ENCODE measurements at places on chromosomes 1 and 21. TPM values are rescaled to one million over a fixed set of nuclear protein-coding genes. Genes with fewer than 3 reads are reported as not detected.

ADCY10 gene
- total RNA-seq: 1.3 TPM

WNT9A gene
- 0.32 TPM for total RNA-seq

KCNA10 gene
- total RNA-seq: not detected

KIF17 gene
- 1.5 TPM for total RNA-seq

DNA sequence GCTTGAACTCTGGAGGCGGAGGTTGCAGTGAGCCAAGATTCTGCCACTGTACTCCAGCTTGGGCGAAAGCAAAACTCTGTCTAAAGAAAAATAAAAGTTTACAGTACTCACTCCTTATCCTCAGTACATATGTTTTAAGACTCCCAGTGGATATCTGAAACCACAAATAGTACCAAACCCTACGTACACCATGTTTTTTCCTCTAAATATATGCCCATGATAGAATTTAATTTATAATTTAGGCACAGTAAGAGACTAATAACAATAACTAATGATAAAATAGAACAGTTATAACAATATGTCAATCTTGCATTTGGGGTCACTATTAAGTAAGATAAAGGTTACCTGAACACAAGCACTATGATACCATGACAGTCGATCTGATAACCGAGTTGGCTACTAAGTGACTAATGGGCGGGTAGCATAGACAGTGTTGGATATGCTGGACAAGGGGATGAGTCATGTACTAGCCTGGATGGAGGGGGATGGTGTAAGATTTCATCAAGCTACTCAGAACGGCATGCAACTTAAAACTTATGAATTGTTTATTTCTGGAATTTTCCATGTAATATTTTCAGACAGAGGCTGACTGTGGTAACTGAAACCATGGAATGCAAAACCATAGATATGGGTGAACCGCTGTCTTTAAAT lies 43.7 kb downstream of the ST7L start:
- no peak for DNase-seq
- H3K27ac ChIP-seq: no peak overlapping the region
- H3K4me3 ChIP-seq: no peak overlapping the region
- no peaks in the 10 kb centered on the region for H3K36me3 ChIP-seq
- no peaks in the 10 kb centered on the region for H3K27me3 ChIP-seq

DNA sequence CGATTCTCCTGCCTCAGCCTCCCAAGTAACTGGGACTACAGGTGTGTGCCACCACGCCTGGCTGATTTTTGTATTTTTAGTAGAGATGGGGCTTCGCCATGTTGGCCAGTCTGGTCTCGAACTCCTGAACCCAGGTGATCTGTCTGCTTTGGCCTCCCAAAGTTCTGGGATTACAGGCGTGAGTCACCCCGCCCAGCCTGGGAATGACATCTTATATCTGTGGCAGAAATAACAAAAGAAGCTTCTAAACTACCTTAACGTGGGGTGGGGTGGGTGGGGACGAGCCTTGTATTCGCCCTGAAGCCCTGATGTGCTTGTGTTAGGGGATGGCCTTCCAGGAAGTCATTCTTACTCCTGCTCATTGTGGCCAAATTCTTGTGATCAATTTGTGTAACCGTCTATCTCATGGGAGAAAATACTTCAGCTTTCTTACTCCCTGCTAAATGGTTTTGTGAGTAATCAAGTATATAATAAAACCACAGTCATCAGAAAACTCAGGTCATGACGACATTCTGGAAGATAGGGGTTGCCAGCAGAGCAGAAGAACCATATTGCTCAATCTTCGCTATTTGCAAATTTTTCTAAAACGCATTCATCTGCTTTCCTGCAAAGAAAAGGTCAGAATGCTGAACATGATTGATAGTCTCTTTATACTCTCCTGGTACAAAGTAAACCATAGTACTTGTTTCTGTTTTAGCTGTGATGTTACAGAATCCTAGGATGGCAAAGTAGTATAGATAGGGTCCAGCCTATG lies 63.2 kb downstream of the DIRAS3 start:
- no peaks in the 10 kb centered on the region for H3K27me3 ChIP-seq
- no peaks in the 10 kb centered on the region for H3K4me1 ChIP-seq
- no peak overlapping the region for H3K4me3 ChIP-seq
- no peak overlapping the region for H3K27ac ChIP-seq

GRCh38 chr1:161226320-161226711 lies 456 bp downstream of the TOMM40L start:
- DNase-seq: no peak
- H3K27me3 ChIP-seq: no peaks in the 10 kb centered on the region
- H3K36me3 ChIP-seq: peaks cover 6% of the 10 kb centered on the region
- peak overlapping the region; percentile 69 for H3K4me3 ChIP-seq
- peaks cover 44% of the 10 kb centered on the region for H3K4me1 ChIP-seq

GRCh38 chr1:5994713-5995621 lies 2.7 kb upstream of the NPHP4 start:
- H3K4me3 ChIP-seq: no peak overlapping the region
- no peaks in the 10 kb centered on the region for H3K36me3 ChIP-seq
- peaks cover 5% of the 10 kb centered on the region for H3K4me1 ChIP-seq
- no peaks in the 10 kb centered on the region for H3K27me3 ChIP-seq
- DNase-seq: no peak
- H3K27ac ChIP-seq: no peak overlapping the region

DNA sequence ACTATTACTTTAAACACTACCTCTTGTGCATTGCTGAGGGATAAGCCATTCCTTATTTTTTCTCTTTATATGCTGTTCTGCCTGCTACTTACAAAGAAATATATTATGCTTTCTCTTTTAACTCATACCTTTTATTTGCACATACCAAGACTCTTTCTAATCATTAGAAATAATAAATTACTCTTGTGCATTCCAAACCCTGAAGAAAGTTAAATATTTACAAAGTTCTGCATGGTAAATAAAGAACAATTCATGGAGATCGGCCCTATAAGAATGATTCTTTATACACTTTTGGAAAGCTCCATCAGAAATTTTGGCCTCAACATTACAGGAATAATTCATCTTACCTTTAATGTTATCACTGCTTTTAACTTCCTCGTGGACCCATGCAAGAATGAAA lies 86.7 kb upstream of the PALMD start:
- no peak overlapping the region for H3K27ac ChIP-seq
- 0 out of 2 replicates have a peak, but pooled peaks cover 4% of the 10 kb centered on the region for H3K4me1 ChIP-seq
- no peak for DNase-seq
- no peaks in the 10 kb centered on the region for H3K27me3 ChIP-seq
- H3K36me3 ChIP-seq: no peaks in the 10 kb centered on the region

GRCh38 chr1:155513300-155513916 lies 49.2 kb downstream of the ASH1L start:
- no peaks in the 10 kb centered on the region for H3K36me3 ChIP-seq
- no peaks in the 10 kb centered on the region for H3K27me3 ChIP-seq
- no peak for DNase-seq
- H3K27ac ChIP-seq: no peak overlapping the region

DNA sequence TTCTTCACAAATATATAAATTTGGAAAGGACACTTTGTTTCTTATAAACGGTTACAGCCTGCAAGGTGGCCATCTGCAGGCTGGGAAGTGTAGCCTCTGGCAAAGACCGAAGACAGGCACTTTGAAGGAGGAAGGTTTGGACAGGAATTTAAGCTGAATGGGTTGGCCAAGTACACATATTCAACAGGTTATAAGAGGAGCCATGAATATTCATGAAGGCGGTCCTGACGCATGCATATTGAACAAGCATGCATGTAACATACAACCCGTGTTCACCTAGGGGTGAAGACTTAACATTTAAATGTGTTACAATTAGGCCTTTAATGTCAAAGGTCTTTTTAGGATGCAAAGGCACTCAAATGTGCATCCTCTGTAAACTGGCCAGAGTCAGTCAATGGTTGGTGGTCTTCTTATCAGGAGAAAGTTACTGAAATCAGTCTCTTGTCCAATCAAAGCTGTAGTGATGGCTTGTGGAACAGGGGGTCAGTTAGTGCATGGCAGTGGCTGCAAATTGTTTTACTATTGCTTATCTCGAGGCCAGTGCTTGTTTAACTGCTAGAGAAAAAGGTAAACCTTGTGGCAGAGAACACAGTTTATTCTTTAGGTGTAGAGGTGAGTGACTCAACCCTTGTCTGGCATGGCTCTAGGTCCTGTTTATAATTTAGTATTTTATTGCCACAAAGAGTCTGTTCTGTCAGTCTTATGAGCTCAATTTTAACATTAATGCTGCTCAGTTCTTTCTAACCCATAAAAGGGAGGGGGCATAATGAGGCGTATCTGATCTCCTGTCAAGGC lies 70.3 kb upstream of the F3 start:
- peak overlapping the region; percentile 58 for H3K27ac ChIP-seq
- H3K4me1 ChIP-seq: peaks cover 72% of the 10 kb centered on the region
- H3K4me3 ChIP-seq: no peak overlapping the region
- no peaks in the 10 kb centered on the region for H3K27me3 ChIP-seq

- no peaks in the 10 kb centered on the region for H3K36me3 ChIP-seq
- no peak overlapping the region for H3K4me3 ChIP-seq
- no peaks in the 10 kb centered on the region for H3K27me3 ChIP-seq
- H3K27ac ChIP-seq: no peak overlapping the region
- H3K4me1 ChIP-seq: peaks cover 24% of the 10 kb centered on the region
- no peak for DNase-seq
Measured at GRCh38 chr1:92808381-92808780, 23.5 kb upstream of the RPL5 start.

GRCh38 chr1:56638248-56638647 lies 6.9 kb upstream of the PRKAA2 start:
- H3K27ac ChIP-seq: no peak overlapping the region
- no peaks in the 10 kb centered on the region for H3K4me1 ChIP-seq
- DNase-seq: no peak
- no peak overlapping the region for H3K4me3 ChIP-seq
- H3K27me3 ChIP-seq: no peaks in the 10 kb centered on the region

All from Caco-2 (cell line).